Activated CD4-positive, alpha-beta T cell treated with anti-CD3 and anti-CD28 coated beads, Interleukin-2, amount 50 U/mL, for 24 hours (primary cell): ENCODE measurements at places on chromosomes 7 and 10.

DNA sequence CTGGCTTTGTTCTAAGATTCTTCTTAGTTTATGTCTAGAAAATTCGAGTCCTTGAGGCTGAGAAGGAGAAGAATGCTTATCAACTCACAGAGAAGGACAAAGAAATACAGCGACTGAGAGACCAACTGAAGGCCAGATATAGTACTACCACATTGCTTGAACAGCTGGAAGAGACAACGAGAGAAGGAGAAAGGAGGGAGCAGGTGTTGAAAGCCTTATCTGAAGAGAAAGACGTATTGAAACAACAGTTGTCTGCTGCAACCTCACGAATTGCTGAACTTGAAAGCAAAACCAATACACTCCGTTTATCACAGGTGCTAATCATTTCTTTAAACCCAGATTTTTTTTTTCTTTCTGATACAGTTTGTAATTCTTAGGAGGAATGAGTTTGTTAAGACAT lies 6.7 kb downstream of the CEP55 start:
- DNase-seq = no peak

DNA sequence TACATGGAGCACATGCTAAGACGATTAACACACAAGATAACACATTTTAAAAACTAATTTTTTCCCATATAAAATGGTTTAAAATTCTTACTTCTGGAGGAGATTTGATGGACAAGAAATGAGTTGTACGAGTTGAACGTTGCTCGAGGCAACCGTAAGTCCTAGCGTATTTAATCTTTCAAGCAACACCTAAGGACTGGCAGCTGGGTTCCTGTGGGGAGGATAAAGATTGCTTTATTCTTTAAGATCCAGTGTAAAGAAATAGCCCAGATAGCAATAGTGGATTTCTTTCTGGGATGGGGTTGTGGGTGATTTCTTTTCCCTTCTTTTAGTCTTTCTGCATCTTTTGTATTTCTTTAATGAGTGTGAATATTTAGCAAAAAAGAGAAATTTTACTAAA lies 9.8 kb downstream of the TBXAS1 start:
- no peak for DNase-seq

DNA sequence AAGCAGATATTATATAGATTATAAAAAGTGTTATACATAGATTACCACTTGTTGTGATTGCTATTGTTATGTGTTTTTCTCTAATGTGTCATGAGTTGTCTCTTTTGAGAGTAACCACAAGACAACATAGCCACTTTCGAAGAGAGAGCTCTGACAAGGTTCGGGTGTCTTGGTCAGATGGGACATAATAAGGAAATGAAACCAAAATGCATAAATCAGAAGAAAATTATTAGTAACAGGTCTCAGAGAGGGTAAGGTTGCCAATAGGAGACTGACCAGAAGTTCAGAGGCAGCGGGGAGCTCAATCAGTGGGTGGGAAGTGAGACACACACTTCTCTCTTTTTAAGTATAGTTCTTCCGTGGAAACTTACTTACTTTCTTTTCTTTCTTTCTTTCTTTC lies 639.2 kb upstream of the POT1 start:
- no peak for DNase-seq

GRCh38 chr7:37220664-37221063 lies 228.0 kb downstream of the ELMO1 start:
- DNase-seq = no peak

- no peak for DNase-seq
Measured at GRCh38 chr10:132840698-132841614, 55.0 kb upstream of the NKX6-2 start.

DNA sequence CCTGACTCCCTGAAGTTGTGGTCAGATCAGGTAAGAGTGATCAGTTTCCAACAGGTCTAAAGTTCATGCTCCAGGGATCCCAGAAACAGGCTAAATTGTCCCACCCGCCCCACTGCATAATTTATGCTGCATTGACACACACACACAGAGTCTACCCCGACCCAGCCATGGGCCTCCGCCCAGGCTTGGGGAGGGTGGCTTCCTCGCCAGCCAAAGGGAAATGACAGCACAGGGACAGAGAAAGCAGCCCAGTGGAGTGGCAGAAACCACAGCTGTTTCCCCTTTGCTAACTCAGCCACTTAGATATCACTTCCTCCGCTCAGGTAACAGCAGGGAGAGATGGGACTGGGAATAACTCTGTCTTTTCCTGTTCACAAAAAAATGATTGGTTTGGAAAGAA lies 9.4 kb downstream of the SH3PXD2A start:
- DNase-seq = no peak

GRCh38 chr10:10872035-10872673 lies 145.5 kb upstream of the CELF2 start:
- DNase-seq = no peak

- no peak for DNase-seq
Measured at GRCh38 chr7:48901966-48902365, 22.4 kb upstream of the CDC14C start.
